ENCODE measurements at places on chromosomes 6 and 20. TPM values are rescaled to one million over a fixed set of nuclear protein-coding genes. Genes with fewer than 3 reads are reported as not detected.

Gene VEGFA
- polyA plus RNA-seq, result 312 TPM

Gene PLCB1
- polyA plus RNA-seq, result 39.2 TPM

Gene KCNQ5
- 0.23 TPM for polyA plus RNA-seq

Gene KCNK5
- 9.6 TPM for polyA plus RNA-seq

Gene LY6G6F
- polyA plus RNA-seq, result 0.32 TPM

Gene KIAA1755
- polyA plus RNA-seq, result 2.1 TPM

Gene OR2H1
- not detected for polyA plus RNA-seq

DNA sequence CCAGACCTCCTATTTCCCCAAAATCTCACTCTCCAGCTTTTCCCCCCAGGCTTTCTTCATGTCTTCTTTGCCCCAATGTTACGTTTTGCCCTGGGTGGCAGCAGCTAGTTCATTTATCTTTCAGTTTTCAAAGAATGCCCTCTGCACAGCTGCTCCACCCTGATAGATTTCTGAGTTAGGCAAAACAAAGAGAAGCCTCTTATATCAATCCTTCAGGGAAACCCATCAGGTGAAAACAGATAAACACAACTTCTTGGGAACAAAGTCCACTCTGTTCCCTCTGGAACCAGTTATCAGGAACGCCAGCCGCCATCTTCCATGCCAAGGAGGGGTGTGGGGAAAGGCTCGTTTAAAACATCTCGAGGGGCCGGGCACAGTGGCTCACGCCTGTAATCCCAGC, 34.0 kb downstream of the ZBTB9 start:
- no peak for DNase-seq

DNA sequence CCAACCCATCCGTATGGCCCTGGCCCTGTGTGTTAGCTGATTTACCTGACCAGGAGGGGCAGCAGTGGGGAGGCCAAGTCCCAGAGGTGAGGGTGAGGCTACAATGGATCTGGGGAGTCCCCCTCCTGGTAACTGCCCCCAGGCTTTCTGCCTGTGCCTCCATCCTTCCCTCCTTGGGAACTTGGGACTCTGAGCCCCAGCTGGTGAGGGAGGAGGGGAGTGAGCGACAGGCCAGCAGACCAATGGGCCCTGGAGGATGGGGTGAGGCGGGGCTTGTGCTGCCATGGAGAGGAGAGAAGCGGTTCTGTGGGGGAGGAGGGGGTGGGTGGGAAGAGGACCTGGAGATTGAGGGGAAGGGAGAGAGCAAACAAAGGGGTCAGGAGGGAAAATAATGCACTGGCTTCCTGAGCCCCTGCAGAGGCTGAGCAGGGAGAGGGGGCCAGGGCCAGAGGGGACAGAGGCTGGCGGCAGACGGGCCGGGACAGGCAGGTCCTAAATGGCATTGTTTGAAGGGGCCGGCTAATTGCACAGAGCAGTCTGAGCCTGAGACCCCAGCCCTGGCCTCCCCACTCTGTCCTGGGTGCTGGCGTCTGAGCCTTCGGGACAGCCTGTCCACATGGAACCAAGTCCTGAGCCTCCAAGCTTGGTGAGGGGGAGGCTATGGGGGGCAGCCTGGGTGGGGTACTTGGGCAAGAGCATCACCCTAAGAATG, 17.5 kb downstream of the DNMT3B start:
- no peak for DNase-seq

DNA sequence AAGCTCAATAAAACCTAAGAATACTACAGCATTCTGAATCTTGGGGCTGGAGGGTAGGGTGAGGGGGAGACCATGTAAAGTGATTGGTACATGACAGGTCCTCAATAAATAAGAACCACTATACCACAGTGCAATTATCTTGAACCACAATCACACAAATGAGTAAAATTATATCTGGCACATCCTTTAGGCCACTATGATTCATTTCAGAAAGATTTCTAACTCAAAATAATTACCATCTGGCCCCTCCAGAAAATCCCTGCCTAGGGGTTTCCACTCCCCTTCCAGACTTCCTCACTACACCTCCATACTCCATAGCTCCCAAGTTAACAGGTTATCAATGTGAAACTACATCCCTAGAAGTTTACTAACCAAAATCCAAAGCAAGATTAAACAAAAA, 19.7 kb downstream of the AKIRIN2 start:
- DNase-seq, result no peak

GRCh38 chr6:6331393-6331792, 10.9 kb upstream of the F13A1 start:
- no peak for DNase-seq

GRCh38 chr6:144580039-144580438, 294.9 kb downstream of the UTRN start:
- DNase-seq, result no peak

- no peak for DNase-seq
These were observed 81.6 kb downstream of the FOXA2 start for GRCh38 chr20:22502731-22503191.

DNA sequence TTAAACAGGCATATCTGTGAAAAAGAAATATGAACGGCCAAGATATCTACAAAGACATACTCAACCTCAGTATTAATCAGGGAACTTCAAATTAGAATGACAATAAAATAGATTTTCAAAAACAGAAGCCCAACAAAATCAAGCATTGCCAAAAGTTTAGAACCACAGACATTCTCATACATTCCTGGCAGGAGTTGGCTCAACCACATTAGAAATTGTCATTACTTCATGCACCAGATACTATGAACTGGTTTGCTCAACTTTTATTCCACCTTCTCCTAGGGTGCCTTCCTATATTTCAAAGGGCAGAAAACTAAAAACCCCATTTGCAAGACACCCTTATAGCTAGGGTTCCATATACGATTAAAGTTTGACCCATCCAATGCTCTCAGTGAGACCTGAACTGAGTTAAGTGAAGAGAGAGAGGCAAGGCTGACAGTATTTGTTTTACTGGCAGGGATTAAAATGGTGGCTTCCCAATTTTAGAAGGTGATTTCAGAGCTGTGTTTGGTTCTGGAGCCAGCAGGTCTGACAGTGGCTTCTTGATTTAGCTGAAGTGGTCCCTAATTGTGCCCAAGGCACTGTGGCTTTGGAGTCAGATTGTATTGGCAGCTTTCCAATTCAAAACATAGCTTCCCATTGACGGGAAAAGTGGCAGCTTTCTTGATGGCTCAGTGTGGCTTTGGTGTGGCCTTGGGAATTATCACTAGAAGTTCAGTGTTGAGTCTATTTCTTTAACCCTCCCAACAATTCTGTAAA, 77.1 kb upstream of the CDYL start:
- no peak for DNase-seq

GRCh38 chr6:169788809-169789145, 37.4 kb downstream of the ERMARD start:
- no peak for DNase-seq

- DNase-seq, result no peak
These were observed 22.9 kb downstream of the CYP21A2 start for GRCh38 chr6:32060966-32061655.

GRCh38 chr20:50149481-50150254, 3.9 kb downstream of the PEDS1 start:
- DNase-seq, result no peak

- no peak for DNase-seq
These were observed 88.8 kb downstream of the INSM1 start for GRCh38 chr20:20456741-20457140.

GRCh38 chr6:132633362-132633761, 9.3 kb upstream of the TAAR2 start:
- no peak for DNase-seq

- no peak for DNase-seq
These were observed 28.4 kb upstream of the OR2J2 start for GRCh38 chr6:29142309-29142708.

DNA sequence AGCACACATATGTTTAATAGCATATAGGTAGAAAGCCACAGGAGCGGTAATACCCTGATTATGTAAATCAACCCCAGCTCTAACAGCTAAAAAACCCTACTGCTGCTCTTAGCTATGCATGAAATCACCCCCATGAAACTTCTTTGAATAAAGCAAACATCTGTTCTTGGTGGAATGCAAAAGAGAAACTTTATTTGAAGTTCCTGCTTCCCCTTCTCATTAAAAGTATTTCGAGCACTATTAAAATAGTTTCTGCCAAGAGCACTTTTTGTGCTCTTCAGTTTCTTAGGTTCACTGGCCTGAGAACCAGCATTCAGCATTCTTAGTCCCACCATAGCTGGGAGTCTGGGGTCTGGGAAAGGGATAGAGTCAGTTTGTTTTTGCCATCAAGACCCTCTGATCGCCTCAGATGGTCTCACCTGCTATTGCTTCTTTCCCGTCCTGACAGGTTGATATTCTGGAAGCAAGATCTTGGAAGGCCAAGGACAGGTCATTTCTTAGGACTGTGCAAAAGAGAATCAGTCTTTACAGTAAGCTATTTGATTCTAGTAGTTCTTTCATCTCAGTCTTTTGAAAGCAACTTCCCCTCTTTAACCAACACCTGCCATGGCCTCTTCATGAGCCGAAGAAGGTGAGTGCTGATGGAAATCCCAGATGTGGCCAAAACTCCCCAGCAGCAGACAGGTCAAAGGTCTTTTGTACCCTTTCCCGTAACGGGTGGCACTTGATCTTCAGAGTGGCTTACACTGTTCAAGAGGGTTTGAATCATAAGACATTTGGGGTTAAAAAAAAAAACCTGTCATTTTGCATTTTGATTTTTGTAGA, 76.5 kb upstream of the TMEM170B start:
- DNase-seq, result no peak

- DNase-seq, result peak; percentile 81
These were observed 51.2 kb upstream of the RNF182 start for GRCh38 chr6:13873288-13874190.

DNA sequence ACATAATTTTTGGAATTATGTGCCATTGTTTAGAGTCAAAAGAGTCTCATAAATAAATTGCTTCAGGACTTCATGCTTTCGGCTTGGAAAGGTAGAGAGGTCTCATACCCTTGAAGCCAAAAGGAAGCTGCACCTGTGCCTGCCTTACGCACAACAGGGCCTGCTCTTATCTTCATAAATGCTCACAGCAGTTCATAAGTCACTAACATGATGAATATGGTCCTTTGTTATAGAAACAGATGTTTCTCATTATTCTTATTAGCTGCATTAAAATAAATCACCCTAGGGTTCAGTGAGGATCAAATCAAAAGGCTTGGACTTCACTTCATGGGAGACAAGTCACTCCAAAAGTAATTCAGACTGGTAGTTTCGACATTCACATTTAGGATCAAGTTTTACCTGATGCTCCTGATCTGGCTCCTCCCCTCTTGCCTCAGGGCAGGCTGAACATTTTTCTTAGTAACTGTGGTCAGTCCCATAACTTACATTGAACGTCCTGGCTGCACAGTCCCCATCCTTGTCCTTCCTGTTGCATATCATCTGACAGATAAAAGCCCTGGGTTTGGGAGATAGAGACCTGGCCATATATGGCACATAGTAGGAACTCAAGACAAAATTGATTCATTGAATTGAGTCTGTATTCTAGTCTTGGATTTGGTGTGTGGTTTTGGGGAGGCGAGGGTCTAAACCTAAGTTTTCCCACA, 20.7 kb upstream of the SH3BGRL2 start:
- DNase-seq, result no peak

Measured in left kidney (tissue), 8 donors.